ENCODE measurements at places on chromosomes 4 and X.
A peak's percentile ranks its signal among the peaks of the same experiment; 100 is the strongest.

GRCh38 chr4:2598511-2599303, 62.3 kb downstream of the FAM193A start:
- no peak for DNase-seq

- DNase-seq, result no peak
These were observed 73.3 kb downstream of the FIP1L1 start for GRCh38 chr4:53450773-53451172.

GRCh38 chr4:38667085-38667893, 3.3 kb downstream of the KLF3 start:
- peak; percentile 97 for DNase-seq

GRCh38 chrX:37746218-37746941, 33.5 kb upstream of the CYBB start:
- DNase-seq, result no peak

DNA sequence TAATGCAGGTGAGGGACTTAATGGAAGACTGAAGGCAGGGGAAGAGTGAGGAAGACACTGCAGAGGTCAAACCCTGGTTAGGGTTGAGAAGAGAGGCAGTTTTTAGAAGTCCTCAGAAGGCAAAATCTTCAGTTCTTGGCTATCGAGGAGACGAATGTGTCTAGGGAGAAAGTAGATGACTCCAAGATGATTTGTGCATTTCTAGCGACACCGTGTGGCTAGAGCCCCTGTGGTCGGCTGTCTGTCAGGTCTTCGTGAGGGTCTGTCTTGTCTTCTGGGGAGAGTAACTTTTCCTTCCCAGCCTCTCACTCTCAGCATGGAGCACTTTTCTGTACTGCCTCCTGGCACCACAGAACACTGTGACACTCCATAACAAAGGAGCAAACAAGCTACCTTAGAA, 458.1 kb downstream of the STIM2 start:
- no peak for DNase-seq
